Adipocyte (in vitro differentiated cells): ENCODE measurements at places on chromosomes 2 and 18.

DNA sequence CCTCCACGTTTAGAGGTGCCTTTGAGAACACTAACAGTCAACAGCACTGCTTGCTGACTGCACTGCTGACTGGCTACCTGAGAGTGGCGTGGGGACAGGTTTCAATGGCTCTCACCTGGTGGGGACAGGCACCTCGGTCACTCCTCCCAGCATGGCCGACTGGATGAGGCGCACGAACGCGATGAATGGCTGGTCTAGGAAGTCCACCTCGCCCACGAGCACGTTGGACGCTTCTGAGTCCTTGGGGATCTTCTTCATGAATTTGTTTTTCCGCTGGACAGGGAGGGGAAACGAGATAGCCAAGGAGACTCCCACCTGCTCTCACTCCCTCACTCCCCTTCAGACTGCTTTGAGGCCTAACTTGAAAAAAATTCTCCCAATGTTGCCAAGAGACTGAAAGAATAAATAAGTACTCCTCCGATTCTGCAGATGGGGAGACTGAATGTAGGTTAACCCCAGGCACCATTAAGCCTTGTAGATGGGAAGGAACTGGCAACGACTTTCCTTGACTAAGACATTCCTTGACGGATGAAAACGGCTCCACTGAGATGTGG, 57.3 kb downstream of the MTHFD2 start:
- no peak for DNase-seq

DNA sequence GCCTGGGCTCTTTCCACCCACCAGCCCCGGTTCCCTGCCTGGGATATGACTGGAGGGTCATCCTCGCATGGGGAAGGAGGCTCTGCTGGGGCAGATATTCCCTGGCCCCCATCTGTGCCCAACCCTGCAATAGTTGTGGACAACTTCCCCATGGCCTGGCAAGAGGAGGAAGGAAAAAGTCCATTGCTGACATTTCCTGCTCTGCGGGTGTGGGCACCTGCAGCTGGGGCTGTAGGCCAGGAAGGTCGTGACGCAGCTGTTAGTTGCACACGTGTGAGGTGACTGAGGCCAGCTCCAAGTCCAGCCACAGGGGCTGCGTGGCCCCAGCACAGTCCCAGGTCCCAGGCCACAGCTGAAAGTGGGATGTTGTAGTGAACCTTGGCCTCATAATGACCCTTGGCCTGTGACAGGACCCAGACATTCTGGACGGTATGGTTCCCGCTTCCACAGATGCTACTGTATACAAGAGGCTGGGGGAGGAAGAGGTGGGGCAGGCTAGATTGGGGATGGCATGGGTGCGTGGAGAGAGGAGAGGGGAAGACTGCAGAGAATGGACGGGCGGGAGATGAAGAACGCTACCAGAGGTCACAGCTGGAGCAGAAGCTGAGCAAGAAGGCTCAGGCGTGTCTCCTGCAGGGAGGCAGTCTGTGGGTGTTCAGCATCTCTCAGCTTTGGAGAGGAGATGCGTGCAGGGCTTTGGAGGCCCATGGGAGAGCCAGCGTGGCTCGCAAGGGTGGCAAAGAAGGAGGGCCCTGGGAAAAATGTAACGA, 22.1 kb downstream of the OTOF start:
- DNase-seq = no peak

DNA sequence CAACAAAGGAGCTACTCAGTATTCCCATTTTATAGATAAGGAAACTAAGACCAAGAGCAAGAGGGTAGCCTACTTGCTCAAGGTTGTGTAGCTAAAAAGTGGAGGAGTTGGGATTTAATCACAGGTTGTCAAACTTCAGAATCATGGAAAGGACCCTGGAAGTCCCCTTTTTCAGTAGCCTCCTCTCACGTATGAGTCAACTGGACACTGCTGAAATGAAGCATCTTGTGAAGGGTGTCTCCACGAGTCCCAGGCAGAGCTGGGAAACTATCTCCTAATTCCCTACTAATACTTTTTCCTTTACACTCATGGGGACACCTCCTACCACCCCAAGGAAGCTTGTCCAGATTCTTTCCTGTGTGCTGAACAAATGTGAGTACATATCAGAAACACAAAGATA, 155.8 kb downstream of the RHBDD1 start:
- DNase-seq = no peak

DNA sequence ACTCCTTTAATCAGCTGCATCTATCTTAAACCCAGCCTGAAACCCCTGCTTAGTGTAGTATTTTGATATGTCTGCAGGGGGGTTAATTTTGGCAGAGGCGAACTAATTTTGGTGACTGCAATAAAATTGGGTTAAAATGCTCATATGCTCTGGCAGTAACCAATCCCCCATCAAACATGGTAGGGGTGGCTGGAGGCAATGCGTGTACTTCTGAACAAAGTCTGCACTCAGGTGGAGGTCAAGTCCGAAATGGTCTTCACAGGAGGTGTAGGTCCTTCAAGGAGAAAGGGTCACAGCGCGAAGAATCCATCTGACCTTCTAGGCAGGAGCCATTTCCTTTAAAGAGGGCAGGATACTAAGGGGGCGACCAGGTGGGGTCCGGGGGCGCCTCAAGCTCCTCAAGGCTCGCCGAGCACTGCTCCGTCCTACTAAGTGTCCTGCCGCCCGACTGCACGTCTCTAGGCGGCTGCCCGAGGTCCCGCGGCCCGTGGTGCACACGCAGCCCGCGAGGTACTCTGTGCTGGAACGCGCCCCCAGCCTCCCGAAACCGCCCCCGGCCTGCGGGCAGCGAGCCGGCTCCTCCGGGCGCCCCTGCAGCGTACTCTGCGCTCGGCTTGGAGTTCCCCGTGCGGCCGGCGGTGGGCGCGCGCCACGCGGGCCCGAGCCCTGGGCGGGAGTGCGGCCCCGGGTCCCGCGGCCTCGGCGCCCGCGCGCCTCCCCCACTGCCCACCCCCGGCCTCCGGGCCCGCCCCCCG, 1.7 kb upstream of the LDLRAD4 start:
- peak; percentile 46 for DNase-seq

- DNase-seq = peak; percentile 15
These were observed 105.6 kb upstream of the SALL3 start for GRCh38 chr18:78873926-78874500.

GRCh38 chr2:120883607-120884440, 148.2 kb downstream of the GLI2 start:
- no peak for DNase-seq

GRCh38 chr2:200079356-200079755, 124.0 kb downstream of the MAIP1 start:
- no peak for DNase-seq

DNA sequence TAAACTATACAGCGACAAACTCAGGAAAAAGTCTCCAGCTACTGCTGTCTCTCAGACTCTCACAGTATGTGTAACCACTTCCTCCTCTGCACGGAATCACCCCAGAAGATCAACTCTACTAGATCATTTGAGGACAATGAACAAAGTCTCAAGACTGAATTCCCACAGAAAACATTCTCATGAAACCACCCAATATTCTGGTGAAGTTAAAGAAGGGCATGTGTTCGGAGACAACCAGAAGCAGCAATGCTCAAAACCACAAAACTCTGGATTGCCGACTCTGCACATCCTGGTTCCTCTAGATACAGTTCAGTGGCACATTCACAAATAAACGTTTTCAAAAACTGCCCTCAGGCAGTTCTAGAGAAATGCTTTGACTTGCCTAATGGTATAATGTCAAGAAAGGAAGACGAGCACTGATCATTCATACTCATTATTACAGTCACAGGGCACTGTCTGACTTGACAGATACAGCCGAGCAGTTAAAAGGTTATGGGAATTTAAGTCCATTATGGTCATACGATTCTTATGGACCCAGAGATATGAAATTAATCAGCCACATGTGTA, 91.9 kb upstream of the STK17B start:
- peak; percentile 75 for DNase-seq

GRCh38 chr18:42706618-42707017, 408.9 kb downstream of the RIT2 start:
- DNase-seq = no peak

GRCh38 chr2:206698811-206699210, 19.4 kb downstream of the DYTN start:
- no peak for DNase-seq

DNA sequence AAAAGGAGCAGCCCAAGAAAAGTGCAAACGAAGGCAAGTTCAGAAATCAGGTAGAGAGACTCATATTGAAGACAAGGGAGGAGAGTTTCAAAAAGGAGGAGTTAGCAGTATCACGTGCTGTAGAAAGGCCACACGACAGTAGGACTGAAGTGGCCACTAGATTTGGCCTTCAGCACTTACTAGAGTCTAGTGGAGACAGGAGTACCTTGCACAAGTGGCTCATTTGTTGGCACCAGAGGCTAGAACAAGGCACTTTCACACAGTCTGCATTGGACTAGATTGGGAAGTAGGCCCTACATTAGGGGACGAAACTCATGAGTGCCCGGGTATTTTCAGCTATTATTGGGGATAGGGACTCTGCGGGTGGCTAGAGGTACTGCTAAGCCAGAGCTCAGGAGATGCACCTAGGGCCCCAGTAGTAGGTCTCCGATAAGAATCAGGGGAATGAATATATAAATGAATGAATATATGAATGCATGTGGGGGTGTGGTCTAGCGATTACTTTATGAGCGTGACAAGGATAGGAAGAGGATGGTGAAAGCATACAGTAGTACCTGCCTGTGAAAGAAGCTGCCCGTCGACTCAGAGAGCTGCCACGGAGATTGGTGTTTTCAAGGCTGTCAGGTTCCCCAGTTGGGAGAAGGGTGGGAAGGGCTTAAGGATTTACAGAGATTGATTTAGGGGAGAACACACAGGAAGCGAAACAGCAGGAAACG, 1.4 kb upstream of the NCOA1 start:
- DNase-seq = no peak

DNA sequence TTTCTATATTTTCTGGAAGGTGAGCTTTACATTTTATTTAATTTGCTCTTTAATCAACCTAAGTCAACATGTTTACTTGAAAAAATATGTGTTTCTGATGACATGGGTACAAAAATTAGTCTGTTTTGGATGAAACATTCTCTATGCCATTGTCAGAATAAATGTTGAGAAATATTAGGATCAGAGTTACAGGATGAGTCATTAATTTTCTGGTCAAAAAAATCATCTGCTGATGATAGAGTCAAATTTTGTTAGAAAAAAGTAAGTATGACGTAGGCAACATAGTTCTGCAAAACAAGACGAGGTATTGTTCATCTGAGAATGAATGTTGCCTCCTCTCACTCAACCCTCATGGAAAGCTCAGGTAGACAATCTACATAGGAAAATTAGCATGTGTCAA, 107.6 kb upstream of the CAVIN2 start:
- no peak for DNase-seq

- DNase-seq = no peak
These were observed 6.9 kb upstream of the ZFAND2B start for GRCh38 chr2:219199470-219200211.

- no peak for DNase-seq
These were observed 48.0 kb upstream of the ATP6V1B1 start for GRCh38 chr2:70887550-70888246.

GRCh38 chr2:27724905-27725701, 46.4 kb upstream of the MRPL33 start:
- DNase-seq = peak; percentile 74

DNA sequence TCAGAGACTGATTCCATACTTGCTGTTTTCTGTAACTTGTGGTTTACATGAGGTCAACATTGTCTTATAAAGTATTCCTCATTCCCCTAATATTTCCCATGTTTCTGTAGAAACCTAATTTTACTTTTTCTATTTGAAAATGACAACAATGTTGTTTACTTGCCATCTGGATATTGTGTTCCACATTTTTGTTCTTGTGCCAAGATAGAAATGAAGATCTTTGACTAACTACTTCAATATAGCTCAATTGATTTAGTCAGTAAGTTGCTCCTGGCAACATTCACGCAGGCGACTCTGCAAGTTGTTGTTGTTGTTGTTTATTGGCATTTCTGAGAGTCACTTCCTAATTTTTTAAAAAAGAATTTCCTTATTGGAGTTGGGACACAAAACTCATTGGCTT, 69.5 kb downstream of the CAVIN2 start:
- no peak for DNase-seq

GRCh38 chr2:39704540-39704939, 38.8 kb downstream of the TMEM178A start:
- no peak for DNase-seq

DNA sequence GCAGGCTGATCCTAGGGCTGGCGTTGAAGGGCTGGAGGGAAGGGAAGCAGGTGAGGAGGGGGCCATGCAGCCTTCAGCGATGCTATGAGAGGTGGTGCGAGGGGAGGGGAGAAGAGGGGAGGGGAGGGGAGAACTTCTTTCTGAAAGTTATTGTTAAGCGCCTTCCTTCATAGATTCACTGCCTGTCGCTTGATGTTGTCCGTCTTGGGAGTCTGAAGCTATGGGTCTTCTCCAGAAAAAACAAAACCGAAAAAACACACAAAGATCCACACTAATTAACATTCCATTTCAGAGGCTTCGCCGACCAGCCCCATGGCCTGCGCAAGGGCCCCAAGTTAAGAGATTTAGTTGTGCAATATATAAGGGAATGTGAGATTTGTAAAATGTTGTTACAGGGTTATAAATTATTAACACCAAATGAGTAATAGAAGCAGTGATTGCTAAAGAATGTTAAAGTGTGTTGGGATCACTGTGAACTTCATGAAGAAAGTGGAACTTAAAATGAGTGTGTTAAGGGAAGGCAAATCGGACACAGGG, 758 bp downstream of the CFAP221 start:
- DNase-seq = no peak

DNA sequence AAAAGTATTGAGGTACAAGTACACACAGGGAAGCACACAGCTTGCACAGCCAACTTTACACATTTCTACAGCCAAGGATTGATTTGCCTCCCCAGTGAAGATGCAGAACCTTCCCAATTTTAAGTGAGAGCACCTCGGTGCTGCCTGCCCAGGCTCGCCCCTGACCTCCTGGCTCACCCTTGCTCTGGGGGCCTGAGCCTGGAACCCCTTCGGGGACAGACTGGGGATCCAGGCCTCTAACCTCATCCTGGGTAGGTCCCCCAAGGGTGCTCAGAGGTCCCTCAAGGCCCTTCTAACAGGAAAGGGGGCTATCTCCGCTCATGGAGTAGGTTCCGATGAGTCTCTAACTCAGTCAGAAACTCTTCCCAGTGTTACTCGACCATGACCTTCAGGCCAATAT, 53.1 kb downstream of the BCL2L11 start:
- DNase-seq = no peak

DNA sequence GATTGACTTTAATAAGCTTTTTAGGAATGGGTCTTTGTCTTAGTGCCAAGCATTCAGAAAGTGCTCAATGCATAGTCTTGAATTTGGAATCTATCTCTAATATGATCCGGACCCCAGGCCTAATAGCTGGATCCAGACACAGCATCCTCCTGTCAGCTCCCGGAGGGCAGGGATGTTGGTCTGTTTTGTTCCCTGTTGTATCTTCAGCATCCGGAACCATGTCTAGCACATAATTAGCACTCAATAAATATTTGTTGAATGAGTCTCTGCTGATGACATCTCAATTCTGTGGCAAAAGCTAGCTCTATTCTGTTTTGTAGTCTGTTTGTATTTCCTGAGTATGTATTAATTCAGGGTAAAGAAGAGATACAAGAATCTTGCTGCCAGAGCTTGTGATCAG, 169.1 kb downstream of the DCDC2C start:
- no peak for DNase-seq

GRCh38 chr18:24894880-24895279, 434.4 kb downstream of the HRH4 start:
- peak; percentile 33 for DNase-seq
